Stimulated activated naive CD4-positive, alpha-beta T cell treated with Interleukin-2 at 50 U/mL for 16 hours (primary cell): ENCODE measurements at places on chromosomes 4 and X.

- no peak for DNase-seq
Observed at GRCh38 chrX:30812326-30812725, 76.7 kb downstream of the TAB3 start.

GRCh38 chrX:43005561-43005960 lies 227.6 kb upstream of the PPP1R2C start:
- no peak for DNase-seq

DNA sequence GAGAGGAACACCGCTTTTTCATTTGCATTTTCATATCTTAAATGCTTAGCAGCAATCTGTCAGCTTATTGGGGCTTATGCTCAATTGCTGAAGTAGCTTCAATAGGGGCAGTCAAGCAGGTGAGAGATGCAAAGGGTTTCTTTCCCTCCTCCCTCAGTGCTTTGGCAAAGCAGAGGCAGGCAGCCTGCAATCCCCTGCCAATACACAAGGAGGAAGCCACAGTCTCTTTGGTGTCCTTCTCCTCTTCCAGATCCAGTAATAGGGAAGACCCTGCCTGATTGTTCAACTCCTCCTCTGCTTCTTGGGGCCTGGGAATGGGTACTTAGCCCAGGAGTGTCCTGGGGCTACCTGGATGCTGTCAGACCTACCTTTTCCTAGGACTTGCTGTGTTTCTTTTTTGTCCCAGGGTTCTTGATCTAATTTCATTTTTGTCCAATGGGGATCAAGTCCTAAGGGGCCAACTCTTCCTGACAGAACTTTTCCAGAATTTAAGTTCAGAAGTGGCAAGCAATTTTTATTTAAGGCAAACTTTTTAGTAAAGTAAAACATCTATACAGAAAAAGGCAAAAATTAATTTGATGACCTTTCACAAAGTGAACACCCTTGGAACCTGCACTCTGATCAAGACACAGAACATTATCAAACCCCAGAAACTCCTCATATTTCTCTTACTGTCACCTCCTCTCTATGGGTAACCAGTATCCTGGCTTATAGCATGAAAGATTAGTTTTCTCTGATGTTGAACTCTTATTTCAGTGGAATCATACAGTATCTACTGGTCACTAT lies 260.3 kb downstream of the PPP3CA start:
- DNase-seq: no peak

DNA sequence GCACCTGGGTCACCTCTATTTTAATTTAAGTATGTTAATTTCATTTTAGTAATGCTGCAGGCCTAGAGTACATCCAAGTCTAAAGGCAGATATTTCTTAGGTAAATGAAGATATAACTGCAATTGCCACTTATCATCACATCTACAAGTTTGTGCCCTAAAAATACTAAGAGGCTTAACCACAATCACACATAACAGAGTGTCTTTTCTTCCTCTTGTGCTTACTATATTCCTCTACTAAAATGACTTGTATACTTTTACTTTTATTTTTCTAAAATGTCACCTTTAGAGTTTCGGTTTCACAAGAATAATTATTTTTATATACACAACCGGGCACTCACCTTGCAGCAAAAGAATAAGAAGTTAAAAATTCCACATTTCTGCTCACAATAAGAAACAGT lies 77.9 kb downstream of the EFHC2 start:
- no peak for DNase-seq

DNA sequence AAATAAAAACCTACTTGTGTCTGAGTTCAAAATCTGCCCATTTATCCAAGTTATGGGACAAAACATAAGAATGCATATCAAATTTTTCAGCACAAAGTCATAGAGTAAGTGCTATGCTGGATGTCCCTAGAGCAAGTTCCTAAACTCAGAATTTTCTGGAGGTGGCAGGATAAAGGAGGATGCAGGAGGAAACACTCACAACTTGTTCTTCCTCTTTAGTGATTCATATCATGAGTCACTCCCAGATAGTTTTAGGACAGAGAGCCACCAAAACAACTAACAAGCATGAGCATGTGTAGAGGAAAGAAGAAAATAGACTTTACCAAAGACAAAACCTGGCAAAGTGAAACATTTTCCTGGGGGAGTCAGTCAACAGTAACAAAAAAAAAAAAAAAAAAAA lies 302.7 kb downstream of the KCTD8 start:
- DNase-seq: no peak

DNA sequence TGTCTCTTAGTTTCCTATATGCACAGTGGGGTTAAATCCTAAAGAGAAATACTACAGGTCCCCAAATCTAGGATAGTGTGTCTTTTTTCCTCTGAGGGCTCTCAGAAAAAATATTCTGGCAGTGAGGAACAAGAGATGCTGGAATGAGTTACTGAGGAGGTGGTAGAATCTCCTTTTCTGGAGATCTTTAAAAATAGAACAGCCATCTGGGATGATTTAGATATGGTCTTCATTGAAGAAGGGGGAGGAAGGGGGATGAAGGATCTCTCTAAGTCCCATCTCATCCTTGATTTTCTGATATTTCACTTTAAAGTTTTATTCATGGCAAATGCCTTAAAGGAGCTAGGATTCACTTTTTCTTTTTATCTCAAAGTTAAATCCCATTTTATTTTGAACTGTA lies 235.0 kb downstream of the MAML3 start:
- no peak for DNase-seq

GRCh38 chr4:181308476-181309312 lies 934.5 kb upstream of the TENM3 start:
- no peak for DNase-seq

- DNase-seq: peak; percentile 90
Observed at GRCh38 chr4:2412885-2413716, 5.3 kb downstream of the ZFYVE28 start.

- DNase-seq: no peak
Observed at GRCh38 chr4:86870442-86871069, 21.4 kb upstream of the SLC10A6 start.

- no peak for DNase-seq
Observed at GRCh38 chr4:177105536-177105935, 204.1 kb upstream of the NEIL3 start.

DNA sequence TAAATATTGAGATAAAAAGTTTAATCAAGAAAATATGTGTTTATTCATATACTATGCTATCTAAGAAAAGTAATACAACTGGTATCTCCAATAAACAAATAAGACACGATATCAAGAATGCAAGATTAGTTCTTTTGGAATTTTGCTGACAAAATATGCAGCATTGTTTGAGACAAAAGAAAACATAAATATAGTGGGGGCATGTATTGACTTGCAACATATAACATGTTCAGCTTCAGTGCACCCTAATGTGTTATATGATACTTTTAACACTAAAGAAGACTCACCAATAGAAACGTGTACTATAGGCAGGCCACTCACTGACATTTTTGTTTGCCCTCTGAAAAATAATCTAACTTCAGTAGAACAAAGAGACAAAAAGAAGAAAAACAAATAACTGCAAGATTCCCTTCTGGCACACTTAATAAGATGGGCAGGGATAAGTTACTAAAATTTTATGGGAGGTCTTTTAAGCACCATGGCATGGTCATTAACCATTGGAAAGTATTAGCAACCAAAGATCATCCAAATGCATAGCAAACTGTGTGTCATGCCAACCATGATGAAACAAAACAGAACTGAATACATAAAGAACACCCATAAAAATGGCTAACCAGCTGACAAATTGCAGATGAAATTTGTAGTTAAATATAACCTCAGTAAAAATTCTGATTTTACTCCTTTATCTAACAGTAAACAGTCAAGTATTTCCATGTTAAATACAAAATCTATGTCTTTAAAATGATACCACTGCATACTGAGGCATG lies 447.9 kb upstream of the FAM241A start:
- no peak for DNase-seq

DNA sequence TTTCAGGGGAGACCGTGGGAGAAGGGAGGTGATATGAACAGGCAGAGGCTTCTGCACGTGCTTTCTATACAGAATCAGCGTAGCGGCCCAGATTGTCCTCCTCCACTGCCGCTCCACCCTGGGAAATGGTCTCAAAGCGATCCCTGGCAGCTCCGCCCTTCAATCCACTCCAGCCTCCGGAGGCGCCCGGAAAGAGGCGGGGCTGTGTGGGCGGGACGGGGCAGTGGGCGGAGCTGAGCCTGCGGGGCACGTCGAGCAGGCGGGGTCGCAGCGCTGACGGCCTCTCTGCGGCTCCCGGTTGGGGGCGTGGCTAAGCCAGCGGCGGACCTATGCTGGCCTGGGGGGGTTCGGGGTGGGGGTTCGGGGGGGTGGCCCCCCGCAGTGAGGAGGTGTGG lies 210 bp upstream of the SMIM10L2A start:
- peak; percentile 81 for DNase-seq

GRCh38 chr4:56128213-56128612 lies 179.5 kb downstream of the CEP135 start:
- DNase-seq: no peak

DNA sequence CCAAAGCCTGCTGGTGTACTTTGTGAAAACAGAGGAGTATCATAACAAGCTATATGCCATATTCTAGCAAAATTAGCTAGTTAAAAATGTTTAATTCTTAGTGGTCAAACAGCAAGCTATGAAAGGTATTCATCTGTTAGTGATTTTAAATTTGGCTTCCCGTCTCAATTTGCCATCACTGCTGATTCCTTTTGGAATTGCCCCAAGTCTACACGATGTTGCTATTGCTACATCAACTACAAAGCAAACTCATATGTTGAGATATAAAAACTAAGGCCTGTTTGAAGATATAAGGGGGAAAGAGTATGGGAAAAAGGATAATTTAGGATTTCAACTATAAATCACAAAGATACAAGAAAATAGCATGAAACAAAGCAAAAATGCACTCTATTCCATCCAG lies 146.1 kb downstream of the COL25A1 start:
- no peak for DNase-seq

DNA sequence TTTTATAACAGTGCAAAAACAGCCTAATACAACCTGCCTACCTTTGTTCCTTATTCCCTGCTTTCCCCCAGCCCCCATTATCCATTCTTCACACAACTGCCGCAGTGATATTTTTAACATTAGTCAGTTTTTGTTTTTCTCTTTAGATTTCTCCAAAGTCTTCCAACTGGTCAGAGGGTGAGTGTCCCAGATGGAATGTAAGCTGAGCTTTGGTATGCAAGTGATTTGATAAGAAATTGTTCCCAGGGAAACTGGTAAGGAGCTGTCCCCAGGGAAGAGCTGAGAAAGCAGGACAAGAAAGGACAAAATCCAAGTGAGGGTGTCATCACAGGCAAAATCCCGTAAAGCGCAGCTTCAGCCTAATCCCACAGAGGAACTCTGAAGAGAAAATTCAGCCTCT lies 475.5 kb upstream of the ADGRL3 start:
- DNase-seq: no peak

GRCh38 chr4:180296036-180296599 lies 1947.1 kb upstream of the TENM3 start:
- no peak for DNase-seq

- DNase-seq: no peak
Observed at GRCh38 chr4:167221084-167221483, 13.2 kb downstream of the SPOCK3 start.

DNA sequence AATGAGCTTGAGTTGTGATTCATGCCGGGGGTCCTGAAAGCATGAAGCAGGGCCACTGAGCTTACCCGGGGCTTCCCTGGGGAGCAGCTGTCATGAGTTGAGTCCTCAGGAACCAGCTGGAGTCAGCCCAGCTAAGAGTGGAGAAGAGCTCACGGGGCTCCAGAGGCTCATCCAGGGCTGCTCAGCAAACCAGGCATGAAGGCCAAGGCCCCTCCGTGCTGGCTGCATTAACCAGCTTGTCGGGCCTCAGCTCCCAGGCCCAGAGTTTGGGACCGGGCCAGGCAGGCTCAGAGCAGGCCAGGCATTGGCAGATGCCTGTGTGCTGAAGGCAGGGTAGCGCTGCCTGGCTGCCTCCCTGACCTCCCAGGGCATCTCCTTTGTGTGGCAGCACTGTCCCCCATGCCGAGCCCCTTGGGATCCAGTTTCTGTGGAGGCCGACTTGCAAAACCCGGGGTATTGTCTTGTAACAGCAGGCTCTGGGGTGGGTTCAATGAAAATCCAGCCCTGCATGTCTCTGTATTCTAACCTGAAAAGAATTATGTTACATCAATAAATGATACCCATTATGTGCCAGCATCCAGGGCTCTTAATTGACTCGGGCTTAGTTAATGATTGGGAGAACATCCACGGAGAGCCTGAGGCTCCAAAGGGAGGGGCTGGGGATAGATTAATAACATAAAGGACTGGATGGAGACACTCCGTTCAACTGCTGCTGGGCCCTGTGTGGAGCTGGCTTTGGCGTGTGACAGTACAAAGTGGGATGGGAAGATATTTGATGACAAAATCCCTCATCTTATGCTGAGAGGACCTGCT lies 68.0 kb upstream of the MSX1 start:
- DNase-seq: no peak

- DNase-seq: no peak
Observed at GRCh38 chr4:155929833-155930232, 23.8 kb downstream of the CTSO start.

DNA sequence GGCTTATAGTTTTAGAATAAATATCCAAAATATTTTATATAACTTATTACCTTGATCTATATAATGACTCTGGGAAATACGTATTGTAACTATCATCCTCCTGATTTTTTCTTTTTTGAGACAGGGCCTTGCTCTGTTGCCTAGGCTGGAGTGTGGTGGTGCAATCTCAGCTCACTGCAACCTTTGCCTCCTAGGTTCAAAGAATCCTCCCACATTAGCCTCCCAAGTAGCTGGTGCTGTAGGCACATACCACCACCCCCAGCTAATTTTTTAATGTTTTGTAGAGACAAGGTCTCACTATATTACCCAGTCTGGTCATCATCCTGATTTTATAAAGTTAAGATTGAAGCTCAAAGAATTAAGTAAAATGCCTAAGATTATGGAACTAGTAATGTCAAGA lies 193.6 kb downstream of the SLC4A4 start:
- no peak for DNase-seq

DNA sequence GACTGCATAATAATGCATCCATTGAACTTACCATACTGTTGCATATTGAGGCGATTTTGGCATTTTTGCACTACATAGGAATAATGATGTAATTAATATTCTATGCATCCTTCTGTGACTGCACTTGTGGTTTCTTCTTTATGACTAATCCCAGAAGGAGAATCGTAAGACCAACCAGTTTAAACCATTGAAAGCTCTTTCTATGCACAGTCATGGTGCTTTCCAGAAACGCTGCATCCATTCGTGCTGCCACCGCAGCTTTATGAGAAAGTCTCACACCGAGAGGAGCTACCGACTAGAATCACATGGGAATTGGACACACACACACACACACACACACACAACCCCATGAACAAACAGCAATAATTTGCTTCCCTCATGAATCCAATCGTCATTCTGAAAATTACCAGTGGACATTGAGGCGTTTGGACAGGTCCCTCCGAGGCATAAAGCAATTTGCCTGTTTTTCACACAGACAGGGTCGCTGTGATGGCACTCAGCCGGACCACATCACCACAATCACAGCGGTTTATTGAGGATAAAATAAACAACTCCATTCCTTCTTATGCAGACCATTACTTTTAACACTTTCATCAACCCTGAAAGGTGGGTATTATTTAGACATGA lies 64.2 kb downstream of the PACRGL start:
- DNase-seq: no peak

GRCh38 chr4:53841711-53842110 lies 222.7 kb downstream of the CHIC2 start:
- no peak for DNase-seq

- no peak for DNase-seq
Observed at GRCh38 chrX:47030339-47030738, 47.9 kb upstream of the RGN start.
